Cerebellar cortex (tissue), 1 donor: ENCODE measurements at places on chromosomes 1 and 21.

DNA sequence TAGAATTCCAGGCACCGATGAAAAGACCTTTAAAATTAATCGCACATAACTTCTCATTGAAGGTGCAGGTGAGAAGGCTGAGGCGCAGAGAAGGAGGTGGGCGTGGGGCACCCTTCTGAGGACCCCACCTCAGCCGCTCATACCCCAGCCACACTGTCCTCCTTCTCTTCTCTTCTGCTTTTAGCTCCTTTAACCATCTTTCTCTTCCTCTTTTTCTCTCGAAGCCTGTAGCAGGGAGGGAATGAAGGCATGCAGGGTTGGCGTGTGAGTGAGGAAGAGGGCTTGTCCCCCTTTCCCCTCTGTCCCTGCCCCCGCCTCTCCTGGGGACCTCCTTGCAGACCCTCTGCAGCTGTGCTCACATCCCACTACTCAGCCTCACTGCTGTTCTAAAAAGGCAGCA, 57.8 kb upstream of the CACNA1E start:
- no peak for DNase-seq

DNA sequence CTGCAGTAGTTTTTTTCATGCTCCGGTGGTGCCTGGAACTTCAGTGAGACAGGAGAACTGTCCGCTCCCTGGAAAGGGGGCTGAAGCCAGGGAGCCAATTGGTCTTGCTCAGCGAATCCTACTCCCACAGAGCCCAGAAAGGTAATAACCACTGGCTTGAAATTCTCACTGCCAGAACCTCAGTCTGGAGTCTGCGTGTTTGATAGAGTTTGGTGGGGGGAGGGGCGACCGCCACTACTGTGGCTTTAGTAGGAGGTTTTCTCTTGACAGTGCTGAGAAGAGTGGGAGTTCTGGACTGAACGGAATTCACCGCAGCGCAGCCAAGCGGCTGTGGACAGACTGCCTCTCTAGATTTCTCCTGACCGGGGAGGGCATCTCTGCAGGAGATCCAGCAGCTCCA, 8.0 kb upstream of the OR2M3 start:
- DNase-seq: no peak

DNA sequence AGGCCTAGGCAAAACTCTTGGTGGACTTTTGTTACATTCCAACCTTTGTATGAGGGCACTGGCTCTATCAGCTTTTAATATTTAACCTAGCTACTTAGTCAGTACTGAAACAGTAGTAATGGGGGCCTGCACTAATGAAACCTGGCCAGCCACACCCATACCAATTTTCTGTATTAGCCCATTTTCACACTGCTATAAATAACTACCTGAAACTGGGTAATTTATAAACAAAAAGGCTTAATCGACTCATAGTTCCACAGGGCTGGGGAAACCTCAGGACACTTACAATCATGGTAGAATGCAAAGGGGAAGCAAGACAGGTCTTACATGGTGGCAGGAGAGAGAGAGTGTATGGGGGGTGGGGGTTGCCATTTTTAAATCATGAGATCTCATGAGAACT, 245.7 kb upstream of the RGS18 start:
- DNase-seq: no peak

- no peak for DNase-seq
Observed at GRCh38 chr1:10734375-10734774, 62.1 kb downstream of the CASZ1 start.

DNA sequence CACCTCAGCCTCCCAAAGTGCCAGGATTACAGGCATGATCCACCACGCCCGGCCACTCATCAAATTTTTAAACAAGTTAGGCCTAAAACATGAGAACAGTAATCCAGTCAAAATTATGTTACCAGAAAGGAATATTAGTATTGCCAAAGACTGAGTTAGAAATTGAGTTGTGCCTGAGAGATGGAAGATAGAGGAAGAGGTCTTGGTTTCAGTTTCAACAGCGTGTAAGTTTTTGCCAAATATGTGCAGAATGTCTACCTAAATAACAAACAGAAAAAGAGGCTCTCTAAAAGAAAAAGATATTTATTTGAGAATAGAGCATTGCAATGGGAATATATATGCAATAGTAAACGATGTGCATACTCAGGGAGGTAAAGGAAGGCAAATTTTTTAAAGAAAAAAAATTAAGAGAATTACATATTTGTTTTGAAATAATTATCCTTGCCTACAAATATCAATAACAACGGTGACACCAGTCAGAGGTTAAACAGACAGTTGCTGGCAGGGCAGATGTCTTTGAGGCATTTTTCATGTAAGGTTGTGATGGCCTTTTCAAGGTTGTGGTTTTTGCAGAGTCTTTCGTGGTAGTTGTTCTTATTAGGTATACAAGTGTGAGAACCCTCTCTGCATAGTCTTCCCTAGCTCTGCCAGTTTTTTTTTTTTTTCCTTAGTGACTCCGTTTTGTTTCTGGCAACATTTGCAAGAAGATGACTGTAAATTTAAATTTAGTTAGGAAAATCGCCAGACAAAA, 2.2 kb upstream of the CD1B start:
- no peak for DNase-seq
